ENCODE measurements at places on chromosomes 16 and 17. TPM values are rescaled to one million over a fixed set of nuclear protein-coding genes. Genes with fewer than 3 reads are reported as not detected.

DNA sequence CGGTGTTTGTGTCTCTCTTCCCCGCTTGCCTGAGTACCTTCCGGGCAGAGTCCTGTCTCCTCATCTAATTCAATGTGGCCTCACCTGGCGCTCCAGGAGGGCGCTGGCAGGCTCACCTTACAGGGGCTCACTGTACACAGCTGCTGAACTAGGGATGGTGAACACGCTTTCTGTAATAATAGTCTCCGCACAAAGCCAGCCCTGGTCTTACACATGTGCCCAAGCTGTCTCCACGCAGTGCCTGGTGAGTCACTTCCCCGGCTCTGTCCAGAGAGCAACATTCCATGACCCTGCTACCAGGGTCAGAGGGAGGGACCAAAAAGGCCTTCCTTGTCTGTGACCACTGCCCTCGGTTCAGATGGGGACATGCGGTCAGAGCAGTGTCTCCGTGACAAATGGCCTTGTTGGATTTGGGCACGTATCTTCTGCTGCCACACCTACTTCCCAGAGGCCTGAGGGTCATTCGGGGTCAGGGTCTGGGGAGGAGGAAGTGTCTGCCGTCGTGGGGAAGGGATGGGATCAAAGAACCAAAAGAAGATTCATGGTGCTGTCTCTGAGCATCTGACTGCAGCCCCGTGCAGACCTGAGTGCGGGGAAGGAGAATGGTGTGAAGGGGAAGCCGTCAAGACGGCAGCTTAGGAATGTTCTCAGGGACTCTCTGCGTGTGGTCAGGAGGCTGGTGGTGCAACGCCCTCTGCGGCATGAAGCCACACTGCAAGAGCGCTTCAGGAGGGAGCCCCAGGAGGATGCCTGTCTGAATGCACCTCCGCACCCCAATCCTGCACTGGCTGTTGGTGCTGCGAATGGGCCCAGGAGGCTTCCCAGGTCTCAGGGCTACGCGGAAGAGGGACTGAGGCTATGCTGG, 68.8 kb downstream of the IL21R start:
- no peak for DNase-seq

DNA sequence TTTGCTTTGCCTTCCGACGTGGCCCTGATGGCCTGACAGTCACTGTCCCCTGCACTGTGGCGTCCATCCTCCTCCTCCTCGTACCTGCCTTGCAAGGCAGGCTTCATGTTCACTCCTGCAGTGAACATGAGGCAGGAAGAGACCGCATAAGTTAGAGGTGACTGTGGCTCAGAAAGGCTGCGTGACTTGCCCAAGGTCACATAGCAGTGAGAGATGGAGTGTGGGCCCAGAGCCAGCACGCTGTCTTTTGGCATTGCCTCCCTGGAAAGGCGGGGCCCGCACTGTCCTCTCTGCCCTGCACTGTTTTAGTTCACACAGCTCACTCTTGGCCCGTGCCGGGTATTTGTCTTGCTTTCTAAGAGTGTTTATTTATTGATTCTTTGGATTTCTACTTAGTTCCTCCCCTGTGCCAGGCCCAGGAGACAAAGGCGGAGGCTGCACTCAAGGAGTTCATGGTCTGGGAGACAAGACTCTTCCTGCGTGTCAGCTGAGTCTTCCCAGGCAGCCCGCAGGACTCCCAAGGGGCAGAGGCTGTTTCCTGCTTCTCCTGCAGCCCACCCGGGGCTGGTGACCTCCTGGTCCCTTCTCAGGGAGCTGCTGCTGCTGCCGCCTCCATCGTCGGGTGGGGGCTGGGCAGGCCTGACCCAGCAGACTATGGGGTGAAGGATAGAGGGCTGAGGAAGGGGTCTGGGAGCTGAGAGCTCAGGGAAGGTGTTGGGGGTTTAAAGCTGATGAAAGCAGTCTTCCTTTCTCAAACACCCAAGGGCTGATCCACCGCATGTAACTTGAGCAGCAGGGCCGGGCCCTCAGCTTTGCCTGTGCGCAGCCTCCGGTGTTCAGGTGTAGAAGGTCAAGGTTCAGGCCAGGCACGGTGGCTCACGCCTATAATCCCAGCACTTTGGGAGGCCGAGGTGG, 12.7 kb downstream of the CYGB start:
- no peak for DNase-seq

DNA sequence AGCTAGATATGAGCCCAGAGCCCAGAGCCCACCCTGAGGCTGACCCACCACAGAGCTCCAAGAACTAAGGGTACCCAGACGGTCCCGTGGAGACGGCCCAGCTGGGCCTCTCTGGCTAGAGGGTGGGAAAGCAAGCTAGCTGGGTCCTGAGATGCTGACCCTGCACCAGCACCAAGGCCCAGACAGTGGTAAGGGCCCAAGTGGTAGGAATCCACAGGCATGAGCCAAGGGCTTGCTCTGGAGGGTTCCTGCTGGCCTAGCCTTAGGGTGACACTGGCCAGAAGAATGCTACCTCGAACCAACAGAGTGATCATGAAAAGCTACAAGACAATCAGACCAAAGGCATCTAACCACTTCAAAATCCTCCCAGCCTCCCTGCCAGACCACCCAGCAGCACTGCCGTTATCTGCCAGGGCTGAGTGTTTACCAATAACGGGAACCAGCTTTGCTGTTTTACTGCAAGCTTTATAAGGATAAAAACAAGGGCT, 13.2 kb downstream of the HIC1 start:
- no peak for DNase-seq

DNA sequence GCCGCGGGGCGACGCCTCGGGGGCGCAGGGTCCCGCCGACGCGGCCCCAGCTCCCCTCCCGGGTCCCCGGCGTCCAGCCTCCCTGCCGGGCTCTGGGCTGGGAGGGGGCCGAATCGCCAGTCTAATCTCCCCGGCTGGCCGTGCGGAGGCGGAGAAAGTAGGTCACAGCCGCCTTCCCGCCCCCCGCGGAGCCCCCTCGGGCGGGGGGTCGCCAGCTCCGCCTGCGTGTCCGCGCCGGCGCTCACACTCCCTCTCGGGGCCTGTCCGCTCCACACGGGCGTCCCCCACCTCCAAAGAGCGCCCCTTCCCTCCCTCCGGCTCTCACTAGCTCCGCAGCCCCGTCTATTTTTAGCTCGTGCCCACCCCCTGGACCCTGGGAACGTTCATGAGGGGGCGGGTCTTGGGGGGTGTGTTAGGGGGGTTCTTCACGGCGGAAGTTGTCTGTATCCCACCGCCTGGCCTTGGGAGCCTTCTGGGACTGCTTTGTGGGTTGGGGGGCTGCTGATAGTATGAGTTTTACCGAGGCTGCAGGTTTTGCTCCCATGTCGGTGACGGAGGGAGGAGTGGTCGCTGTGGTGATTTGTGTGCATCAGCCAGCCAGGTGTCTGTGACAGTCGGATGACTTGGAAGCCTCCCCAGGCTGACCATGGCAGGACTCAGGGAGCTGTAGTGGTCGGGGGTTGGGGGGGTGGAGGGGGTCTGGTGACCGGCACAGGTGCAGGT, 1.1 kb downstream of the ATP1B2 start:
- no peak for DNase-seq

The PRR35 gene
- not detected for total RNA-seq

- DNase-seq, result no peak
These were observed 2.5 kb downstream of the KRTAP2-2 start for GRCh38 chr17:41052566-41052965.
